ENCODE measurements at places on chromosomes 6 and 20.

DNA sequence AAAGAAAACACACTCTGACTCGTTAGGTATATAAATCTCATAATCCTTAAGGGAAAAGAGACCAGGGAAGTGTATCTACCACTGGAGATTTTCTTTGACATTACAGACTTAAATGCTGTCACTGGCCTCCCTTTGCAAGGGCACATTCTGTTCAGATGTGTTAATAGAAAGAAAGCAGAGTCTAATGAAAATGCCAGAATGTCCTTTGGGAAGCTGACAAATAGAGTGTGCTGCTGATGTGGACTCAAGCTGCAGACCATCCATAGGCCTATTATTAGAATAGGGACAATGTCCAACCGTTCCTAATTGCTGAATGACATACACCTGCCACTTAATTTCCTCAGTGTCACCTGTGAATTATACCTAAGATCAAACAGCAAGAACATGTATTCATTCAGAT, 41.2 kb downstream of the SLC35D3 start:
- DNase-seq = peak; percentile 83

DNA sequence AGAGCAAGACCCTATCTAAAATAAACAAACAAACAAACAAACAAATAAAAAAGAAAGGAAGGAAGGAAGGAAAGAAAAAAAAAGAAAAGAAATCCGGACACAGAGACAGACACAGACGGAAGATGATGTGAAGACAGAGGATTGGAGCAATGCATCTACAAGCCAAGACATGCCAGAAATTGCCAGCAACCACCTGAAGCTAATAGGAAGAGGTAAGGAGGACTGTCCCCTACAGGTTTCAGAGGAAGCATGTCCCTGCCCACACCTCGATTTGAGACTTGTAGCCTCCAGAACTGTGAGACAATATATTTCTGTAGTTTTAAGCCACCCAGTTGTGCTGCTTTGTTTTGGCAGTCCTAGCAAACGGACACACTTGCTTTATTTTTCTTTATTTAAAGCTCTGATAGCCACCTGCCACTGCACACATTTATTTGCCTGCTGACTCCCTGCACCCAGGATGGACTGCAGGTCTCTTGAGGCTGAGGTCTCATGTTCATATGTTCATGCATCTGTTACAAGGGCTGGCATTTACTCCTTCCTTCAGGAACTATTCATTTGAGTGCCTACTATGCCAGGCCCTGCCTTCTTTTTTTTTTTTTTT, 20.7 kb upstream of the ZMYND8 start:
- DNase-seq = peak; percentile 16

GRCh38 chr6:67679566-67680296, 955.4 kb upstream of the ADGRB3 start:
- DNase-seq = peak; percentile 64

GRCh38 chr6:29797135-29797534, 30.5 kb upstream of the HLA-G start:
- DNase-seq = no peak

DNA sequence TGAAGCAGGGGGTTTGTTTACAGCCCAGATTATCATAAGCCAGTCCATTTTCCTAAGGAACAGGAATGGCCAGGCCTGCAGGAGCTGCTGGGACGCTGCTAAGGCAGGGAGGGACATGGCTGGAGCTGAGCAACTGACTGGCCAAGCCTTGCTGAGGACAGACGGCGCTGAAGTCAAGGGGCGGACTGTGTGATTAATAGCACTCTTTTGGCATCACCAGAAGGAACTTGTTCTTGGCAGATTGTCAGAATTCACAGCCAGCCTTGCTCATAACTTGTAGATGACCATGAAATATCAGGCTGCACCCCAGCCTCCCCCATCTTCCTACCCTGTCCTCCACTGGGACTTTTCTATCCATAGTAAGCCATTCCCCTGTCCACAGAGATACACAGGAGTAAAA, 218.8 kb upstream of the RNF24 start:
- no peak for DNase-seq

- no peak for DNase-seq
Measured at GRCh38 chr6:4010689-4011090, 68.2 kb downstream of the FAM217A start.

- peak; percentile 67 for DNase-seq
Measured at GRCh38 chr20:38806855-38807655, 1.6 kb downstream of the PPP1R16B start.

- DNase-seq = no peak
Measured at GRCh38 chr6:75344455-75344854, 59.9 kb upstream of the TMEM30A start.

DNA sequence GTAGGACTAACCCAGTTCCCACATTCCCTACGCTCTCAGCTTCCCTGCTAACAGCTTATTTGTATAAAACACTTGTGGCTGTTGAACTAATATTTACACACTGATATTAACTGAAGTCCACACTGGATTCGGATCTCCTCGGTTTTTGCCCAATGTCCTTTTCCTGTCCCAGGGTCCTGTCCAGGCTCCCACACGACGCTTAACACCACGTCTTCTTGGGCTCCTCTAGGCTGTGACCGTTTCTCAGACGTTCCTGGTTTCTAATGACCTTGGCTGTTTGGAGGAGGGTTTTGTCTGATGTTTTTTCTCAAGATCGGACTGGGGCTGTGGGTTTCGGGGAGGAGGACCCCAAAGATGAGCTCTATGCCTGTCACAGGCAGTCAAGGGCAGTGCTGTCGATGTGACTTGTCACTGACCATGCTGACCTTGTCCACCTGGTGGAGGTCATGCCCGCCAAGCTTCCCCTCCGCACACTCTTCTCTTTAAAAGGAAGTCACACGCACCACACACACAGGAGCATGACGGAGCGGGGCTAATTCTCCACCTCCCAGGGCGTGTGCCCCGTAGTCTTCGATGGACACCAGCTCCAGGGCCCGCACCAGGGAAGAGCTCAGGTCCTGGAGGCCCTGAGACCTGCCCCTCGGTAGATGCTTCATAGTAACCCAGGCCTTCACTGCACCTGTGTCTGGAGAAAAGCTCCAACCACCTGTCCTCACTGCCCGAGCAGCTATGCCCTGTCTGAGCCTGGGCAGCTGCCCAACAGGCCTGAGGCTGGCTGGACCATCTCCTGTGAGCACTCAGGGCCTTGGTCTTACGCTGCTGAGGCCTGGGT, 72.0 kb downstream of the TTLL2 start:
- no peak for DNase-seq

DNA sequence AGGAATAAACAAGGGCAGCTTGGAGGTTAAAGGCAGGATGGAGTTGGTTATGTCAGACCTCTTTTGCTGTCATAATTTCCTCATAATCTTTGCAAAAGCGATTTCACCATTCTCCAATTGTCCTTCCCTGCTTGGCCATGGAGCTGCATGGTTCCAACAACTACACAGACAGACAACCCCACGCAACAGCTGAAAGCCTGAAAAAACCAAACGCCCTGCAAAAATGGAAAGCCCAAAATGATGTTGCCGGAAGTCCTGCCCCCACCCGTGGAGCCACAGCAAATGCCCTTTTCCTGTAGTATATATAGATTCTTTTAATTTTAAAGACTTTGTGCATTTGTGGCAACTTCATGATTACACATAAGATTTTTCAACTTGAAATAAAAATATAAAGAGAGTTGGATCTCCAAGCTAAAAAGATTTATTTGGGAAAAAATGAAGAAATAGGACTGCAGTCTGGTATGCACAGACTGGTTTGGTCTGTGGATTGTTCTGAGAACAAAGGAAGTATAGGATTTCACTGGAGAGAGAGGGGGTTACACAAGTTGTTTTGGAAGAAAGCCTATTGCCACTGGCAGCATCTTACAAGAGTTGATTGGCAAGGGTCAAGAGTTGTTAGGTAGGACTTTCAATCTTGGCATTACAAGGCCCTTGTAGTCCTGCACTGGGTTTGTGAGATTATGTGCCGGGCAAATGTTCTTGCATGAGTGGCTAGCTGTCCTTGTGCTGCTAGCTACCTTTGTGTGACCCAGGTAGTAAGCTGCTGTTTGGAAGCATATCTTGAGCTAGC, 190.0 kb downstream of the C6orf118 start:
- no peak for DNase-seq

DNA sequence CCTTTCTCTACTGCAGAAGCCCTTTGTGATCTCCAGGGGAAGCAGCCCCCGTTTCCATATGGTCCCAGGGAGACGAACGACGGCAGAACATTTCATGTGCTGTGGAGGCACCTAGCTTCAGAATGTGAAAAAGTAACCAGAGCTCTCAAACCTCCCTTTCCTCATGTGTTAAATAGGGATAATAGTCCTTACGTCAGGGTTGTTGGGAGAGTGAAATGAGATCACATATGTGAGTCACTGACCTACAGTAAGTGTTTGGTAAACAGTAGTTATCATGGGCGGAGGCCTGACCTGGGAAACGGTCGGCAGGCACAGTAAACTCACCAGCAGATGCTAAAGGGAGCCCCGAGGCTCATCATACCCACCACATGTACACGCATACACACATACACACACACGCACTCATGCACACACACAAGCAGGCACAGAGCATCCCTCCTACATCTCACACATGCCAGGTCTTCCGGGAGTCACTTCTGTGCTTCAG, 89.7 kb downstream of the LY86 start:
- peak; percentile 96 for DNase-seq

DNA sequence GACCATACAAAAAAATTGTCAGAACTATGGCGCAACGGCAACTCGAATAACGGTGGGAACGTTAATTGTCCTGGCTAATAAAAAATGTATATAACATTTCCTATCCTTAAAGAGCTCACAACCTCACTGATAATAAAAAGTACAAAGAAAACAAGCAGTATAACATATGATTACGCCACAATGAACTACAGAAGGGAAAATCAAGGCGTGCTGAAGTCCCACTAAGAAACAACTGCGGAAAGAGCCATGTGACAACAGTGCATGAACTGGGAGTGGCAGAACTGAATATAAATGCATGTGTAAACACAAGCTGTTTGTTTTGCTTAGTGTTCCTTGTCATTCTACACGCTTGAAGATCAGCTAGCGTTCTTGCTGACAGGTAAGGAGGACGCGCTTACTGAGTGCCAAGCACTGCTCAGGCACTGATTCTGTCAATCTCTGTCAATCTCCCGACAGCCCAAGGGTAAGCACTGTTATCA, 466 bp upstream of the PSMB1 start:
- DNase-seq = peak; percentile 84

GRCh38 chr6:169589699-169590257, 112.1 kb downstream of the WDR27 start:
- no peak for DNase-seq

DNA sequence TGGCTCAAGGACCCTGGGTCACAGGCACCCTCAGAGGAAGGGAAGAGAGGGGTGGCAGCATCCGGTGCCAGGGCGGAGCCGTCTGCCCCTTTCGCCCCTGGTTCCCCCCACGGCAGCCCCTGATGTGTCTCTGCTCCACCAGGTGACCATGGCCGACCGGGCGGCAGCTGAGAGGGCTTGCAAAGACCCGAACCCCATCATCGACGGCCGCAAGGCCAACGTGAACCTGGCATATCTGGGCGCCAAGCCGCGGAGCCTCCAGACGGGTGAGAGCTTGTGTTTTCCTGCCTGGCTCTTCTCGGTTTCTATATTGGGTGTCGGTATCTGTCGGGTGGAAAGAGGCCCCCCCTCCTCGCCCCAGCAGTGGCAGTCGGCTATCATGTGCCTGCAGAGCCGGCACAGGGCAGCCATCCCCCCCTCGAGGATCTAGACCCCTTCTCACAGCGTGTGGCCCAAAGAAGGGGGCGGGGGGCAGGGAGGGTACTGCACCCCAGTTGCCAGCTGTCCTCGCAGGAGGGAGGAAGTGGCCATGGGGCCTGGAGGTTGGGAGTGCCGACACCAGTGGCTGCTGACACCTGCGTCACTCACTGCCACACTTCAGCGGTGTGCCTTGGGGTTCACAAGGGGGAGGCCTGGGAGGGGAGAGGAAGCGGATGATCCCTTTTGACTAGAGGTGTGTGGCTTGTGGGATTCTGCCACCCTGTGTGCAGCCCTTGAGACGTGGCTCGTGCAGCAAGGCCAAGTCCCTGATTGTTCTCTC, 1.5 kb downstream of the RBM38 start:
- DNase-seq = no peak

- no peak for DNase-seq
Measured at GRCh38 chr6:31190488-31190887, 20.0 kb upstream of the POU5F1 start.

DNA sequence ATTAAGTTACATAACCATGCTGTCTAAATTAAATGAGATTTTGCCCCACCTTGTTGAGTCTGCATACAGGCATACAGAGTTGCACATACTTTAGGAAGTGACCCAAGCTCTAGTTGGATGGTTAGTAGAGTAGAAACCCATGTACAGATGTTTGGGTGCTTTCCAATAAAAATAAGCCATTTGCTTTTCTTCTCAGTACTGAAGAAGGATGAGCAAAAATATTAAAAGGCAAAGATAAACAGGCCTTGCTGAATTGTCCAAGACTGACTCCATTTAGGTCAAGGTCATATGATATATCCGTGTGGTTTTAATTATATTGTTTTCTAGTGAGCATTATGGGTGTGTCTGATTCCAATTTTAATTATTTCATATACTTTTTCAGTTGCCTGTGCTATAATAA, 589.4 kb downstream of the RFPL4B start:
- DNase-seq = no peak

GRCh38 chr6:4113649-4114048, 21.7 kb downstream of the ECI2 start:
- DNase-seq = no peak

GRCh38 chr6:150764334-150765066, 101.0 kb upstream of the MTHFD1L start:
- DNase-seq = no peak

- DNase-seq = no peak
Measured at GRCh38 chr6:7773914-7774313, 48.0 kb downstream of the BMP6 start.

GRCh38 chr20:55881204-55881603, 124.1 kb downstream of the CBLN4 start:
- no peak for DNase-seq

GRCh38 chr20:61845233-61845671, 220.4 kb downstream of the TAF4 start:
- DNase-seq = no peak

GRCh38 chr20:19308146-19308545, 95.7 kb downstream of the SLC24A3 start:
- no peak for DNase-seq

DNA sequence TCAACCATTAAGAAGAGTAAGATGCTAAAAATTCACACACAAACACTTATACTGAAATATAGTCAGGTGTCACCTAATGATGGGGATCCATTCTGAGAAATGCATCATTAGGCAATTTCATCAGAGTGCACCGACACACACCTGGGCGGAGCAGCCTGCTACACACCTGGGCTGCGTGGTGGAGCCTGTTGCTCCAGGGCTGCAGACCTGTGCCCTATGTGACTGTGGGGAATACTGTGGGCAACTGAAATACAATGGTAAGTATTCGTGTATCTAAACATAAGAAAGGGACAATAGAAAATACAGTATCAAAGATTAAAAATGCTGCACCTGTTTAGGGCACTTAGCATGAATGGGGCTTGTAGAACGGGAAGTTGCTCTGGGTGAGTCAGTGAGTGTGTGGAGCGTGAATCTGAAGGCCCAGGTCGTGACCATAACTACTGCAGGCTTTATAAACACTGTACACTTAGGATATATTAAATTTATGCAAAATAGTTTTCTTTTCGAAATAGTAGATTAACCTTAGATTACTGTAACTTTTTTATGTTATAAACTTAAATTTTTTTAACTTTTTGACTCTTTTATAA, 124.4 kb upstream of the AFDN start:
- DNase-seq = no peak
